Chondrocyte (in vitro differentiated cells): ENCODE measurements at places on chromosomes 7 and 10. TPM values are rescaled to one million over a fixed set of nuclear protein-coding genes. Genes with fewer than 3 reads are reported as not detected.

The NPTX2 gene
- total RNA-seq = 1.4 to 5.5 TPM (median 5.5 TPM) in 3 replicates

- peak; percentile 68 for DNase-seq
Observed at GRCh38 chr10:132576671-132577349, 39.2 kb downstream of the INPP5A start.

DNA sequence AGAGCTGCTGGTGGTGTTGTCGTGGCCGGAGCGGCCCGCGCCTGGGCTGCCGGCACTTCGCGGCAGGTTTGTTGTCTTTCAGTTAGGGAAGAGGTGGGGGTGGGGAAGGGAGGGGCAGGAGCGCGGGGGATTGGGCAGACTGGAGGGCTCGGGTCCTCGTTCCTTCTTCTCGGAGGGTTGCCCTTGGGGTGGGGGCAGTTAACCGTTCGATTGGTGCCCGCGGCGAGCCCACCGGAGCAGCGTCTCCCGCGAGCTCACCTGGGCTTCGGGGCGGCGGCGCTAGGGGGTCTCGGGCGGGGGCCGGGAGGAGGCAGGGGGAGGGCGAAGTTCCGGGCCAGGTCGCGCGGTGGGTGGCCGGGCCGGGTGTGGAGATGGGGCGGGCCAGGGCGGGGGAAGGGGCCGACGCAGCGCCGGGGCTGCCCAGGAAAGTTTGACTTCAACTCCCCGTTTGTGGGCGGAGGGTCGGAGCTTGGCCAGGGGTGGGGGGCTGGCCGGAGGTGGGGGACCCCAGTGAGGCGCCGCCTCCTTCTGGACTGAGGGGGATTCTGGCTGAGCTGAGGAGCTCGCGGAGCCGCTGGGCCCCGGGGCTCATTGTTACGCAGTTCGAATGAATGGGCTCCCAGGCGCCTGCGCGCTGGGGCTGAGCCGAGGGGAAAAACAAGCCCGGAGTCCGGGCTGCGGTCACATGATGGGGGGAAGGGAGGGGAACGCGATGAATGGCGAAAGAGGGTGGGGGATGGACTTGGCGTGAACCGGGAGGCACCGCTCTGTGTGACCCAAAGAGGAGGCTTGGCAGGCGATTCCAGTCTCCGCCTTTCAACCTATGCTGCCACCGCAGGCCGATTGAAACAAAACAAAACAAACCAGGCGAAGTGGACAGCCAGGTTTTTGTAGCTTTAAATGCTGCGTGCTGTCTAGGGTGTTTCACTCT is 582 bp downstream of the HBP1 start:
- peak; percentile 98 for DNase-seq

The MARVELD1 gene
- 133 to 150 TPM (median 143 TPM) in 3 replicates for total RNA-seq

DNA sequence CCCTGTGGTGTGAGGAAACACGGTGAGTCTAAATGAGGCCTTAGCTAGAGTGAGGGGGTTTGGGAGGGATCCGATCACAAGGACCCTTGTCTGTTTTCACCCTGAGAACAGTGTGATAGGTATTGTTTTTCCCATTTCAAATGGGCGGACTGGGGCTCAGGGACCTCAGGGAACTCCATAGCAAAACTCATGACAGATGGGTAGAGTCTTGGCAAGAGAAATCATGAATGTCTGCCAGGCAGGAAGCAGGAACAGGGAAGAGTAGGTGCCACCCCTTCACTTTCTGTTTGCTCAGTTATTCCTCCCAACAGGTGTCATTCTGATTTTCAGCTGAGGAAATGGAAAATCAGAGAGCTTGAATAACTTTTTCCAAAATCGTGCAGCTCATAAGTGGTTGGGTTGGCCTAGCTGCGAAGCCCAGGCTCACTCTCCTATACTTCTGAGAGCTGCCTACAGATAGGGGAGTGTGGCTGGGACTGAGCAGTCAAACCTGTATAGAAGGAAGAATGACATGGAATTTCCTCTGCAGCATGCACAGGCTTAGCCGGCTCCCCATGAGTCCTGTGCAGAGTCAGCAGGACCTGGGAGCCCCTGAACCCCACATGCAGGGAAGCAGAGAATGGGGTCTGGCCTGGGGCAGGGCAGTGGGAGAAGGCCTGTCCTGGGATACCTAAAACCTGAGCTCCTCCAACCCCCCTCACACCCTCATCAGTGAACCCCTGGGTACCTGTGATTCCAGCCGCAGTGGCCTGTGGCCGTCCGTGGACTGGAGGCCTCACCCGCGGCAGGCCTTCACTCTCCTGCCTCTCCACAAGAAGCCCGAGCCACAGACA is 17.6 kb upstream of the C10orf105 start:
- DNase-seq = no peak

- no peak for DNase-seq
Observed at GRCh38 chr7:33757563-33758165, 147.7 kb upstream of the BMPER start.

GRCh38 chr10:129398711-129399141 is 68.3 kb upstream of the MGMT start:
- no peak for DNase-seq

- DNase-seq = no peak
Observed at GRCh38 chr10:101133489-101134298, 2.6 kb downstream of the TLX1 start.

The SPRN gene
- 2.4 to 7.3 TPM (median 6.5 TPM) in 3 replicates for total RNA-seq

- no peak for DNase-seq
Observed at GRCh38 chr7:133195868-133196267, 57.0 kb upstream of the EXOC4 start.

DNA sequence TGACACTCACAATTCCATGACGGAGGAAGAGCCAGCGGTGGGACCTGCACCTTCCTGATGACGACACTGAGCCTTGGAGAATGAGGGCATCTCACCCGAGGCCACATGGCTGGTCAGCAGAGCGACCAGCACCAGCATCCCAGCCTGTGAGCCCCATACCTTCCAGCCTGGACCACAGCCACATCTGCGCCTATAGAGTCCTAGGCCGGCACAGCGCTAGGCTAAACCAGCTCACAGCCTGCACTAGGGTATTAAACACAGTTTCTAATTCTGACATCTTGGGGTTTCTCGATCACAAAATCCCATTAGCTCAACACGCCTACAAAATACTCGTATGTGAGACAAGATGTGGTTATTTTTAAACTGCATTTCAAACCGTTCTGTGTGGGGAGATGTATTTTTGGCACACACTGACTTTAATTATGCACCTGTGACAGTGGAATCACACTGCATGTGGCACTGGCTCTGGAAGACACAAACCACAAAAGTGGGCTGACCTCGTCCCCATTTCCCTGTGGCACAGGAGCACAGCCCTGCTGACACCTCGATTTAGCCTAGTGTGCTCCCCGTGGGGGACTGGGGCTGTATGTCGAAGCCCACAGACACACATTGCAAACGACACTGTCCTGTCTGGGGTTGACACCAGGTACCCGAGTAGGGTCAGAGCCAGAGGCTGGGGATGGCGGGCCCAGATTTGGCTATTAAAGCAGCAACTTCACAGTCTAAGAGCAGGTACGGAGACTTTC is 32.5 kb downstream of the CPXM2 start:
- no peak for DNase-seq

DNA sequence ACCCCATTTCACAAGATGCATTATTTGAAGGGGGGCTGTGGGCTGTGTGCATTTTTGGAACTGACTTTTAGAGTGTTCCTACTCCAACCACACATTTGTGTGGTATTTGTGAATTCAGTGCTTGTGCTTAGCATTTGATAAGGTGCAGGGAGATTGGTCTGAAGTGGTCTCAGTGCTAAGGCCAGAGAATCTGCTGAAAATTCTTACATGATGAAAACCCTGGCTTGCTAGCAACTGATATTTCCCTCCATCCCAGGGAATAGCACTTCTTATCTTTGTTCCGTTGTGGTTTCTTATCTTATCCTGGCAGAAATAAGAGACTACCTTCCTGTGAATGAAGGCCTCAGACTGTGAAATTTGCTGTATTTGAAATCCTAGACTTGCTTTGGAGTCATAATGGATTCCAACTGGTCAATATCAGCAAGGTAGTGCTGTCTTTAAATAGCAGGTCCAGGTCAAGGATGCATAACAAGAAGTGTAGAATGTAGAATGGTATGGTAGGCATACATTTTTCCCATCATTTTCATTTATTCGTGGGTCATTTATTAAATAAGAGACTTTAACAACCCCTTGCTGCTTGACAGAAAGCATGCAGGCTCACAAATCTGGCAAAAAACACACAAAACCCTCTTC is 986.9 kb downstream of the REEP3 start:
- no peak for DNase-seq

DNA sequence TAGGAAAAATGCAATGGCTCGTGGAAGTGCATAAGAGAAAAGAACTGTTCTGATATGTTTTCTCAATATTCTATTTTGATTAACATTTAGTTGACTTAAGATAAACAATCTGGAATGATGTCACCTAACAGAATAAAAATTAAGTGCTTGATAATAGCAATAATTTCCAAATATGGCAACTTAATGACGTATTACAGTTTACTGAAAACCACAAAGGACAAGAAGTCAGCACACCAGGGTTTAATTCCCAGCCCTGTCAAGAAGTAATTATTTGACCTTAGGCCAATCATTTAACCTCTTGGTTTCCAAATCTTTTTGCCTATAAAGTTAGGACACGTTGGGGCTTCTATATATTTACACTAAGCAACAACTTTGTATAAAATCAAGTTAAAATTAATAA is 95.7 kb downstream of the CABCOCO1 start:
- no peak for DNase-seq

GRCh38 chr7:151754142-151754590 is 122.7 kb downstream of the PRKAG2 start:
- DNase-seq = peak; percentile 91

DNA sequence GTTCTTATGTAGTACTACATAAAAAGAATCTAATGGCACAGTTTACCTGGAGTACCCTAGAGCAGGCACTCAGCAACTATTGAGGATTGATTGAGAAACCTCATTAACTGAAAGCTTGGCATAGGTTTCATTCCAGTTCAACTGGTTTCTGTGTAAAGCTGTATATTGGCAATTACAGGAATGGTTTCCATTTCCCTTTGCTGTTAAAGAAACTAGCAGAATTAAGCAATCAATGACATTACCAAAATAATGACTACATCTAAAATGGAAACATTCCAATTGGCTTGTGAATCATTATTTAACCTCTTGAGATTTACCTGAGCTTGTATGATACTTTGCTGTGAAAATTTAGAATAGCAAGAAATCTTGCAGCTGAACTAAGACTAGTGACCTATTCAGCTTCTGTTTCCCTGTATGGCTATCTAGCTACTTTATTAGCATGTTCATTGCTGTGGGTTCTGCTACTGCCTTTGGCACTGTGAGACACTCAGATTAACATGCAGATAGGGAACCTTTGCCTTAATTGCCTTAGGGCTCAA is 33.5 kb upstream of the CADPS2 start:
- no peak for DNase-seq

- DNase-seq = no peak
Observed at GRCh38 chr7:132024290-132024689, 467.9 kb upstream of the PODXL start.

DNA sequence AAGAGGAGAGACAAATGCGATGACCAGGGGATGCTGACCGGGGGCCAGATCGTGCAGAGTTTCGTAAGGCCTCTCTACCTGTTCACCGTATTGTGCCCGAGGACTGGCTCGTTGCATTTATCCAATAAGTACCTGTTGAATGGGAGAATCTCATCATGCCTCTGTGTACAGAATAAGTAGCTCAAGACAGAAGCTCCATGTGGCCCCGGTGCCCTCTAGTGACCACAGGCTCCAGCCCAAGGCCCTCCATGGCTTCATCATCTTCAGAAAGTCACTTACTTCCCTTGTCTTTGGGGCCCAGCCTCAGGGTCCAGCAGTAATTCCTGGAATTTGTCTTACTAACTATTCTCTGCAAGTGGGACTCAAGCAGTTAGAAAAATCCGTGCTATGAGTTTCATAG is 151.0 kb downstream of the CHN2 start:
- no peak for DNase-seq

GRCh38 chr7:82404094-82404493 is 39.5 kb downstream of the CACNA2D1 start:
- DNase-seq = no peak

DNA sequence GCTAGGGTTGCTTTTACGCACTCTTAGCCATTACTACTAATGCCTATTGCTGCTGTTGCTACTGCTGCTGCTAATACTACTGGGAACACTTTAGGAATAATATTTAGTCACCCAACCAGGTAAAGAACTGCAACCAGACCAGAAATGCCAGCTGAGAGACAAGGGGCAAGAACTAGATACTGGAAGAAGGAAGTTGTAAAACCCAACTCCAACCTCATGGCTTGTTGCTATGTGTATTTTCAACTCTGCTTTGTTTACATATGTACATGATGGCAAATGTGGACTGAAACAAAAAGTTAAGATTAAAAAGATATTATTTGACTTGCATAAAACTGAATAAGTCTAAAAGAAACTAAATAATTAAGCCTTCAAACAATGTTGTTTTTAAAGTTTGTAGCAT is 177.7 kb downstream of the GNAT3 start:
- no peak for DNase-seq

The PRPF18 gene
- total RNA-seq = 13.4 to 20.9 TPM (median 14.9 TPM) in 3 replicates

GRCh38 chr7:104922182-104923009 is 91.6 kb upstream of the KMT2E start:
- DNase-seq = no peak

- peak; percentile 41 for DNase-seq
Observed at GRCh38 chr10:132341017-132341416, 9.0 kb downstream of the LRRC27 start.

DNA sequence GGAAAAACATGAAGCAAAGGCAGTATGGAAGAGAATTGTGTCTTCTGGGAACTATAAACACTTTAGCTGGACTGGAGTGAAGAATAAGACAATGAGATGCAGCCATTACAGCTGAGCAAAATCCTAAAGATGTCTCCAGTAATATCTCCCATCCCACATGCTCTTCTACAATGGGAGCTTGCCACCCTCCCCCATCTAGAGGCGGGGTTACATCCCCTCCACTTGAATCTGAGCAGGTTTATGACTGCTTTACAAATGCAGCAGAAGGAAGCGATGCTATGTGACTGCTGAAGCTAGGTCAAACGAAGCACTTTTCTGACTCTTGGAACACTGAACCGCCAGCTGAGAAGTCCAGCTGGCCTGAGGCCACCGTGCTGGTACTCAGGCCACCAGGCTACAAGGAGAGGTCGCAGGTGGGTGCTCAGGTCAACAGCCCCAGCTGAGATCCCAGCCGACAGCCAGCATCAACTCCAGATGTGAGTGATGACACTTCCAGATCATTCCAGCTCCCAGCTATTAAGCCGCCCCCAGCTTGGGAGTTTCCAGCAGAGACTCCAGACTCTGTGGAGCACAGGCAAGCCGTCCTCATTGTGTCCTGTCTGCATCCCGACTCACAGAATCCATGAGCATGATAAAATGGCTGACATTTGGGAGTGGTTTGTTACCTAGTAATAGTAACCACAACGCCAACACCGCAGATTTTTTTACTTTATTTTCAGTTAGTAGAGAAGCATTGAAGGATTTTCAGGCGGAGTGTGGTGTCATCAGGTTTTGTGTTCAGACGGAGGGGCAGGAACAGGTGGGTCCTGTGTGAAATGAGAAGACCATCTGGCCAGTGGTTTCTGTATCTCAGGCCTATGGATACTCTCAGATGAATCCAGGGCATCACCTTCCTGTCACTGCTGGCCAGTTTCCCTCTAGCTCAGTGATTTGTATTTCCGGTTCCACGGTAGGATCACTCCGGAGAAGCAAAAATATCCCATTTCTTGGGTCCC is 89.3 kb downstream of the NPY start:
- DNase-seq = no peak

The HOXA7 gene
- total RNA-seq = not detected in 3 replicates
